ENCODE measurements at places on chromosomes 6 and 20.

DNA sequence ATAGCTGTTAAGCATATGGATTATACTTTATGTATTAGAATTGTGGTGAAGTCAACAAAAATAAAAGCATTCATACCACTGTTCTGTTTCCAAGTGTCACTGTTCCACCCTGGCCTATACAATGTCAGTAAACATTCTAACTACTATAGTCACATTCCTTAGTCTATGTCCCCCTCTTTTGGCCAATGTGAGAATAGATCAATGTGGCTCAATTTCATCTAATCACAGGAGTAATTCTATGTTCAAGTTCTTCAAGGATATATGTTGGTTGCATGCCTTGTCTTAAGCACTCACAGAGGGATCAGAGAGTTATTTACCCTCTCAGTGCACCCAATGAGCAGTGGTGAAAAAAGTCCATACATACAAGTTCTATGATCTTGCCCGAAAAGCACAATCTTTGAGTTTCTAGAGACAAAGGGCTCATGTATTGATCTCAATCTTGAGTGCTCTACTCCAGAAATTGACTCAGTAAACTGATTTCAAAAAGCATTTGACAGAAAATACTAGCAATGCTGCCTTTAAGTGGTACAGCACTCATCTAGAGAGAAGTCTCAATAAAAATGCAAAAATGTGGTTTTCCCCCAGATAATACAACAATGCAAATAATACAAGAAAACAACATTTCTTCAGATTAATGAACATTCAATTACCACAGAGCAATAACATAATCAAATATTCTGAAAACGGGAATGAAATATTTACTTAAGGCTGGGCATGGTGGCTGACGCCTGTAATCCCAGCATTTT is 16.5 kb downstream of the SMLR1 start:
- DNase-seq = peak; percentile 73

DNA sequence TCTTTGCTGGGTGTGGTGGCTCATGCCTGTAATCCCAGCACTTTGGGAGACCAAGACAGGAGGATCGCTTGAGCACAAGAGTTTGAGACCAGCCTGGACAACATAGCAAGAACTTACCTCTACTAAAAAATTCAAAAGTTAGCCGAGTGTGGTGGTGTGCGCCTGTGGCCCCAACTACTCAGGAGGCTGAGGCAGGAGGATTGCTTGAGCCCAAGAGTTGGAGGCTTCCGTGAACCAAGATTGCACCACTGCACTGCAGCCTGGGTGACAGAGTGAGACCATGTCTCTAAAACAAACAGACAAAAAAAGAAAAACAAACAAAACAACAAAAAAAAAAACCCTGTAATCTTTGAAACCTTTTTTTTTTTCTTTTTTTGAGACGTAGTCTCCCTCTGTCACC is 67.5 kb downstream of the CAP2 start:
- no peak for DNase-seq

DNA sequence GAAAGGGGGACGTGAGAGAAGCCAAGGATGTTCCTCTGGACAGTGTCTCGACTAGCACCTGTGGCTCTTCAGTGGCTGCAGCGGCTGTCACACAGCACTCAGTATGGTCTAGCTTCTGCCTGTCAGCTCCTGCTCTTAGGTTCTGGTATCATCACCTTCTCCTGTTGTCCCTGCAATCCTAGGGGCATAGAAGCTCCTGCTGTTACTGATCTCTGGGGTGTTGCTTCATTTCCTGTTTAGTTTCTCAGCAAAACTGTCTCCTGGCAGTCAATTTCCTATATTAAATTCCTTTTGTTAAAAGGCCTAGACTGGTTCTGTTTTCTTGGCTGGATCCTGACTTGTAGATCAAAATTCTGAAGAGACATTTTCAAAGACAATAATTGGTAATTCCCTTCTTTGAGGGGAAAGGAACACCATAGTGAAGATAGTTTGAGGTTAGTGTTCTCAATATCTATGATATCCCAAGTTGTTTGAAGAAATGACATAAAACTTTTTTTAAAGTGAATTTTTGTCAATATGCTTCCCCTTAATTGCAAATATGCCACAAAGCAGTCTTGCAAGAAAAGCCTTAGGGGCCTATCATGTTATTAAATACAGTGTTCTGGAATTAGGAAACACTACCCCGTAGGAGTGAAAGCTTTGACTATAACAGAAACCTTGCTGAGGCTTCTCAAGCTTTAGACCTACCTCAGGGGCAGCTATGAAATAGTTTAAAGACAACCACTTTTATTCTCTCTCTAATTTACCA is 148.5 kb downstream of the KIF6 start:
- DNase-seq = no peak

DNA sequence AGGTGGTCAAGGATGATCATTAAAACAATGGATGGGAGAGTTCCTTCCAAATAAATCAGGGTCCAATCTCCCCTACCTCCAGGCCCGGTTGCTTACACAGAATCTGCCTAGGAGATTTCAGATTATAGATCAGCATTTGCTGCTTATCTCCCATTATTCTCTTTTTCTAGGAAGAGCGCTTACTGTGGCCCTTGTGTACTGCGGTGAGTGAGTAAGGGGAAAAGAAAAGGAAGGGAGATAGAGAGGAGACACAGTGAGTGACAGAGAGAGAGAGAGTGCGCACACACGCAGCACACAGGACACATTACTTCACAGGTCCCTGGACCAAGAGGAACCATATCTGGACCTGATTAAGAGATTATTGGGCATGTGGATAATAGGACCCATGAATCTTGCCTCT is 6.2 kb downstream of the LATS1 start:
- DNase-seq = no peak

DNA sequence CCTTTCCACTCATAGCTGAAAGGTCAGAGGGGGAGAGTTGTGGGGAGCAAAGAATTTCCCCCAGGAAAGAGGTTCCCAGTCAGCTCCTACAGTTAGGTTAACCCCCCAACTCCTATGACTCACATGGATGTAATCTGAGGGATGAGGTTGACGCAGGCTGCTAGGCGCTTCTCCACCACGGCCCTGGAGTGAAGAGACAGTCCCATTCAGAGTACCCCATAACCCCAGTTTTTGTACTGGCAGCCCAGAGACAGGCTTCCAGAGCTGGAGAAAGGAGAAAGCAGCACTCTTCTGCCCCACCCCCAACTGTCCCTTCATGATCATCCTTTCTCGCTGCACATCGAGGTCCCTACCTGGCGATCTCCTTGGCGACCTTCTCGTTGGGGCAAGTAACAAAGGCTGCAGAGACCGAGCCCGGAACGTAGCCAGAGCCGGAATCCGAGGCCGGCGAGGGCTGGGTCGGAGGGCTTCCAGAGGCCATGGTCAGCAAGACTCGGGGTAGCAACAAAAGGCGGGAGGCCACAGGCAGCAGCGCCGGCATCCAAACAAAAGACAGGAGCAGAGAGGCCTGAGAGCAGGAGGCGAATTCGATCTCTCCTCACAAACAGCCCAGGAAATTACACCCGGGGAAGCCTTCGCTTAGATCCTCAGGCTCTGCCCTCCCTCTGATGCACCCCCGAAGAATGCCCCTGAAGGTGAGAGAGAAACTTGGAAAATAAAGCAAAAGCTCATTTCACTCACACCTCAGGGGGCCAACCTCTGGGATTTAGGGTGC is 592 bp downstream of the CUTA start:
- no peak for DNase-seq

DNA sequence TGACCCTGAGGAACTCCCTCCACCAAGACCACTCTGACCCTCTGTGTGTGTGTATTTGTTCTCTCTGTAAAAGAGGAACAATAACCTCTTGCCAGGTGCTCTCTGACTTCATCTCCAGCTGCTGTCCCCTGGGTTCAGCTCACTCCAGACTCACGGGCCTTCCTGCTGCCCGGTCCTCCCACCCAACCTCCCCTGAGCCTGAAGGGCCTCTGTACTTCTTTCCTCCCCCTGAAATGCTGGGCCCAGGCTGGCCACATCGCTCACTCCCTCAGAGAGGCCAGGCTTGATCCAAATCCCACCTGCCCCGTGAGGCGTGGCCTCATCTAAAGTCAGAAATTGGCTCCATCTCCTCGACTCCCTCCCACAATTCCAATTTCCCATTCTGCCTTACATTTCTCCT is 202.4 kb downstream of the PRKN start:
- DNase-seq = no peak

DNA sequence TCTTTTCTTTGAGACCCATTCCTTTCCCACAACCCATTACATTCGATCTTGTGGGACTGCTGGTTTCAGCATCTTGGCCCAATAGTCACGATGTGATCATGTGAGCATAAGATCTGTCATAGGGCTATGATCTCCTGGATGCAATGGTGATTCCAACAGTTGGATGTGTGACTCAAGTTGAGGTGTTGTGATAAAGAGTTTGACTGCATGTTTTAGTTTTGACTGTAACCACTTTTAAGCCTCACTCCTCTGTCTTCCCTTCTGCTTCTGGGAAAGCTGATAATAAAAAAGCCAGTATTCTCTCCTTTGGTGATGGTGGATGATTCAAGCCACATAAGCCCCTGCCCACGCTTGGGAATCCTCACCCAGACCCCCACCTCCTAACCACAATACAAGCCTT is 117.0 kb upstream of the ASCC3 start:
- no peak for DNase-seq

- no peak for DNase-seq
These were observed 4.5 kb downstream of the ZDHHC14 start for GRCh38 chr6:157385482-157385881.

DNA sequence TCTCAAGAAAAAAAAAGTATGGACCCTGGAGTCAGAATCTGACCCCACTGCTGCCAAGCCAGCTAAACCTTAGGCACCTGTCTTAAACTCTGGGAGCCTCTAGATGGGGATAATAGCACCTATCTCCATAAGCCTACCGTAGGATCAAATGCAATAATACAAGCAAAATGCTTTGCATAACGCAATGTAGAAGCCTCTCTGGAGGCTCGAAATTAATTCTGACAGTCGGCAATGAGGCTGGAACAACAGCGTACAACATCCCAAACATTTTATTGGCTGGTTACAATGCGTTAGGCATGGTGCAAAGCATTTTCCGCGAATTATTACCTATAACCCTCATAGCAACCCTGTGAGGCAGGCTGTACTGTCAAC is 521 bp downstream of the CDK5RAP1 start:
- peak; percentile 67 for DNase-seq

DNA sequence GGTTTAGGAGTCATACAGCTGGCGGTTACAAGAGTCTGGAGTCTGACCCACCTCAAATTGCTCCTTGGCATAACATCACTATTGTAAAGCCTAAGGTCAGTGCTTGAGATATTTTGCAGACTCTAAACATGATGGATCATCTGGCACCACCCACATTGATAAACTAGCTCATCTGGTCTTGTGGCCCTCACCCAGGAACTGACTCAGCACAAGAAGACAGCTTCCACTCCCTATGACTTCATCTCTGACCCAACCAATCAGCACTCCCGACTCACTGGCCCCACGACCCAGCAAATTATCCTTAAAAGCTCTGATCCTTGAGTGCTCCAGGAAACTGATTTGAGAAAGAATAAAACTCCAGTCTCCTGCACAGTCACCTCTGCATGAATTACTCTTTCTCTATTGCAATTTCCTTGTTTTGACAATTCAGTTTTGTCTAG is 115.9 kb downstream of the CD24 start:
- DNase-seq = no peak

- DNase-seq = peak; percentile 79
These were observed 296.6 kb upstream of the MANEA start for GRCh38 chr6:95280686-95281273.

GRCh38 chr6:25972902-25973301 is 10.3 kb downstream of the TRIM38 start:
- no peak for DNase-seq

GRCh38 chr20:40869218-40870147 is 159.1 kb upstream of the TOP1 start:
- DNase-seq = no peak

DNA sequence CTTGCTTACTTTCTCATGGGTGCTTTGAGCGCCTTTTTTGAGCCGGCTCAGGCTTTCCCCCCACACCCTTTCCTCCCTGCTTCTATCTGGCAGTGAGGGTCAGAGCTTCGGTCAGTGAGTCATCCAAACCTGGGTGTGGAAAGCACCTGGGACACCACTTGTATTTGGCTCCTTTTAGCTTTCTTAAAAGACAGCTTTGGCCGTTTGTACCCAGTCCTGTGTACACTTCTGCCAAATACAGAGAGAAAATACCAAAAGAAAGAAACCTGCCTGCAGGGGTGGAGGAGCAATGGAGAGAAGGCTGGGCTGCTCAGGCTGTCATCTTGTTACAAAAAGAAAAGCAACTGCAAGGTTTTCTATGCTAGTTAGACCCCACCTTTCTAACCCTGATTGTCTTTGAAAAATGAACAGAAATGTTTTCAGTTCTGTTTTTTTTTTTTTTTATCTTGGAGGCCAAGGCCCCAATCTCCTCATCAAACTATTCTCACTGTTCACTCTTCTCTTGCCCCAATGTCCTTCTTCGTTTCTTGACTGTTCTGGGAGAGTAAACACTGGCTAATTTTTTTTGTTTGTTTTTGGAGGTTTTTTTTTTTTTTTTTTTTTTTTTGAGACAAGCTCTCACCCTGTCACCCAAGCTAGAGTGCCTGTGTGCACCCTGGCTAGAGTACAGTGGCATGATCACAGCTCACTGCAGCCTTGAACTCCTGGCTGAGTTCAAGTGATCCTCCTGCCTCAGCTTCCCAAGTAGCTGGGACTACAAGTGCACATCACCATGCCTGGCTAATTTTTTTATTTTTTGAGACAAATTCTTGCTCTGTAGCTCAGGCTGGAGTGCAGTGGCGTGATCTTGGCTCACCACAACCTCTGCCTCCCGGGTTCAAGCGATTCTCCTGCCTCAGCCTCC is 76.4 kb downstream of the SSR1 start:
- DNase-seq = no peak

DNA sequence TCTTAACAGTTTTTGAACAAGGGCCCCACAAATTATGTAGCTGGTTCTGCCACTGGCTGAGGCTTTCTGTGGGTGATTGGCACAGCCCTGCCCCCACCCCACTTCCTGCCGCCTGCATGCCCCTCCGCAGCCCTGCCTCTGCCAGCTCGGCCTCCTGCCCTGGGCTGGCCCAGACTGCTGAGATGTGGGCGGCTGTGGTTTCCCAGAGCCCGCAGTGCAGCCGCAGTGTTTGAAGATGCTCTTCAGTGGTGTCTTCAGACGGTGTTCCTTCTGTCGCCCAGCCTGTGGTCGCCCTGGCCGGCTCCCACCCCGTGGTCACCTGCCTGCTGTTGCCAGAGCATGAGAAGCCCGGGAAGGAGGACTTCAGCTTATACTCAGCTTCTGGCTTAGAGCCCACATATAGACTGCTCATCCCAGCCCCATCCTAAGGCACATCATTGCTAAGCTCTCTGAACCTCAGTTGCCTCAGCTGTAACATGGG is 154.3 kb downstream of the VEGFA start:
- DNase-seq = no peak

GRCh38 chr6:116450769-116451740 is 10.1 kb upstream of the CALHM6 start:
- no peak for DNase-seq

DNA sequence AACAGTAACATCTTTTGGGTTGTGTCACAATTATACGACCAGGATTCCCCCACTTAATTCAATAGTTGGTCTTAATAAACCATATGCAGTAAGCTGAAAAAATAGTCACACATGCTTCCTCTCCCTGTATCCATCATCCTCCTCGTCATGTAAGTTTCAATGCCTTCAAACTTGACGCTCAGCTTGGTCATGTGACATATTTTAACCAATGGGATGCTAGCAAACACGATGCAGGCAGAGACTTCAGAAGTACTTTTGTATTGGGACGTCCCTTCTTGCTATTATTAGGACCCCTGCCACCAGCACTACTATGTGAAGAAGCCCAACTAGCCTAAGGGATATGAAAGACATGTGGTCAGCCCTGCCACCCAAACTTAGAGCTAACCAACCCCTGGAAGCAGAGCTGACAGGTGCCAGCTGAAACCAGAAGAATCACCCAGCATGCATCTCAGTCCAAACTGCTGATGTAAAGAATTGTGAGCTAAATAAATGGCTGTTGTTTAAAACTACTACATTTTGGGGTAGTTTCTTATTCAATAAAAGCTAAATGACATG is 49.3 kb downstream of the CGA start:
- no peak for DNase-seq
